ENCODE measurements at places on chromosomes 13 and 19.

GRCh38 chr13:30963791-30964190, 31.3 kb downstream of the TEX26 start:
- DNase-seq = no peak

- no peak for DNase-seq
These were observed 176.5 kb downstream of the CACNA1A start for GRCh38 chr19:13329766-13330165.

DNA sequence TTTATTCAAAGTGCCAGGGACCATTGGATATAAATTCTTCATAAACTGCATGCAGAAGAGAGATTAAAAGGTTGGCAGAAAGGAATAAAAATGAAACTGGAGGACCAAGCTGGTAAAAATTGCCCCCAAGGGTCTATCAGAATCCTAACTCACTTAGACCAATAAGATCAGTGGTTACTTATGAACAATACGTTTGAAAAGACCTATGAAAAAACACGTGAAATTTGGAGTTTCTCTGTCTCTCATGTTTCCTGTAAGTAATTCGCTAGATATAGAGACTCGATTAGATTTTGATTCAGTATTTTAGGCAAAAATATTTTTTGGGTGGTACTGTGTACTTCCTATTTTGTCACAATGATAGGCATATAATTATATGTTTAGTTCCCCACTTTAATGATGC, 22.9 kb downstream of the GARRE1 start:
- DNase-seq = no peak

GRCh38 chr13:46624353-46624752, 71.4 kb downstream of the LRCH1 start:
- DNase-seq = no peak

DNA sequence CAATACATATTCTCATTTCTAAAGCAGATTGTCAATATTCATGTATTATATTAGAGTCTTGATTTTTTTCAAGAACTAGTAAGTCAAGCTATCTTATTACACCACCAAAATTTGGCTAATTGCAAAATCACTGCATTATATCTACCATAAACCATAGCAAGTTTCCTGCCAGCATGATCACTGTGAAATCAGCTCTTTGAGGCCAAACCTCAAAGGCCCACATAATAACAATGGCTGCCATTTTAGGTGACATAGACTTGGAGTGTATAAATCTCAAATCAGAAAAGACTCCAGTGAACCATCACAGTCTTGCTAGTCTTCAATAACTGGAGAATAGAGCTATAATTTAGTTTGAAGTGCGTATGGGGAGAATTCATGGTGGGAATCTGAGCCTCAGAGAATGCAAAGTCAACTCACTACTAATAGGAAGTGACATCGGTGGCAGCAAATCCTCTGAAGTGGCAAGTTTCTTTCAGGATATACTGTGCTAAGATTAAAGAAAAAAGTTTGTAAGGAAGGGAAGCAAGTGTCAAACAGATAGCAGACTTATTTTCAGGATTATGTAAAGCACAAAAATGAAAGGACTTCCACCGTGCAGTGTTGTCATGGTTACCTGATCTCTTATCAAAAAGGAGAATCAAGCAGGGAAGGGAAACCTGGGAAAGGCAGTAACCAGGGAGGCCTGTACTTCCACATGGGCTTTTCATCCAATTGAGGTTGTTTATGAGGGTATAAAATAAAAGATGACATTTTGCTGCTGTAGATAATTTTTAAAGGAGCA, 117.4 kb upstream of the FNDC3A start:
- DNase-seq = no peak

GRCh38 chr13:38415233-38415632, 65.6 kb downstream of the UFM1 start:
- DNase-seq = no peak

- DNase-seq = no peak
These were observed 538 bp downstream of the ZNF428 start for GRCh38 chr19:43618921-43619261.

- DNase-seq = no peak
These were observed 6.0 kb downstream of the STK24 start for GRCh38 chr13:98570929-98571372.

DNA sequence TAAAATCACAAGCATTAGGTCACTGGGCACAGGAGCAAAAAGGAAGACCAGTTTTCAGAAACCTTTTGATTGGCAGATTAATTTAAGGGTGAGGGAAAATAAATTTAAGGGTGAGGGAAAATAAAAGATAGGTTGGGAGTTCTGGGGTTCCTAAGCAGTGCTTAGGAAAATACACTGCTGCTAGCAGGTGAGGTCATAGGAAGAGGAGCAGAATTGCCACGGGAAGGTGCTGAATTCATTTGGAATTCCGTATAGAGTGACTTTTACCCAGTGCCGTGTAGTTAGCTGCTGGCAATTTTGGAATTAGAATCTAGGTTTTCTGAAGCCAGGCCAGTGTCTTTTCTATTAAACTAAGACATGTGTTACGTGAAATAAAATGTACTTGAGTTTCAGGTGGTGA, 59.8 kb downstream of the DGKH start:
- no peak for DNase-seq

GRCh38 chr19:2064395-2064787, 13.3 kb upstream of the MKNK2 start:
- no peak for DNase-seq

- no peak for DNase-seq
These were observed 330.2 kb downstream of the KLF12 start for GRCh38 chr13:73803997-73804396.
